ENCODE measurements at places on chromosomes 4 and X. TPM values are rescaled to one million over a fixed set of nuclear protein-coding genes. Genes with fewer than 3 reads are reported as not detected.

AKAP4 gene
- not detected for total RNA-seq

DNAAF6 gene
- not detected for total RNA-seq

RAB33A gene
- total RNA-seq = 13.3 TPM

PAGE5 gene
- total RNA-seq = not detected

KIF4A gene
- total RNA-seq = 4.6 TPM

AMMECR1 gene
- 2.3 TPM for total RNA-seq

NLGN4X gene
- 40.9 TPM for total RNA-seq

GC gene
- total RNA-seq = not detected

BEND2 gene
- not detected for total RNA-seq

CXorf51A gene
- total RNA-seq = not detected

SPANXA2 gene
- not detected for total RNA-seq

APOOL gene
- total RNA-seq = 21.6 TPM

TEX13C gene
- total RNA-seq = not detected

XKRX gene
- total RNA-seq = not detected

PAK3 gene
- 31.5 TPM for total RNA-seq

STOX2 gene
- total RNA-seq = 26.7 TPM

SHISA3 gene
- 0.42 TPM for total RNA-seq

SORBS2 gene
- 95.5 TPM for total RNA-seq

ADH1C gene
- not detected for total RNA-seq

MND1 gene
- 2.0 TPM for total RNA-seq

ADAMTS3 gene
- 0.10 TPM for total RNA-seq

MAMLD1 gene
- total RNA-seq = 0.25 TPM

GABRQ gene
- total RNA-seq = 2.6 TPM

MAOA gene
- 2.7 TPM for total RNA-seq

LPAR4 gene
- total RNA-seq = 3.2 TPM

ABLIM2 gene
- 7.5 TPM for total RNA-seq

PARM1 gene
- total RNA-seq = 94.3 TPM

MAGEB2 gene
- total RNA-seq = not detected

NLGN3 gene
- total RNA-seq = 3.1 TPM

F8A2 gene
- not detected for total RNA-seq

TCEAL9 gene
- 27.0 TPM for total RNA-seq

NPNT gene
- not detected for total RNA-seq

EDA gene
- 1.7 TPM for total RNA-seq
